ENCODE measurements at places on chromosomes 12 and 14. TPM values are rescaled to one million over a fixed set of nuclear protein-coding genes. Genes with fewer than 3 reads are reported as not detected.
A peak's percentile ranks its signal among the peaks of the same experiment; 100 is the strongest.

GRCh38 chr14:22900081-22900799 lies 17.2 kb downstream of the REM2 start:
- DNase-seq = peak; percentile 65

GRCh38 chr14:71932229-71932981 lies at the start of gene RGS6:
TSS of gene RGS6 (plus strand) at chr14:71932429.
- DNase-seq = peak; percentile 48

GRCh38 chr12:75170640-75171185 lies 38.9 kb downstream of the KCNC2 start:
- DNase-seq = no peak

GRCh38 chr12:53938326-53939140 lies at the start of gene HOXC13:
TSS of gene HOXC13 (plus strand) at chr12:53938831. CDS start at chr12:53938907, 76 bp downstream.
- DNase-seq = peak; percentile 85

DNA sequence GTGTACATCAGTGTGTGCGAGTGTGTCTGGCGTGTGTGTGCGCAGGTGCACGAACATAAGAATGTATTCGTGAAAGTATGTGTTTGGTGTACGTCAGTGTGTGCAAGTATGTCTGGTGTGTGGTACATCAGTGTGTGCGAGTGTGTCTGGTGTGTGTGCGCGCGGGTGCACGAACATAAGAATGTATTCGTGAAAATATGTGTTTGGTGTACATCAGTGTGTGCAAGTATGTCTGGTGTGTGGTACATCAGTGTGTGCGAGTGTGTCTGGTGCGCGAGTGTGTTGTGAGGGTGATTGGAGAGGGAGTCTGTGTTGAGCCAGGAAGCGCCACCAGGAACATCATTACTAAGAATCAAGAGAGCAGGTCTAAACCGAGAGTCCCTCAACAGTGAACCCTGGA lies 143.8 kb downstream of the BCL11B start:
- DNase-seq = no peak

GRCh38 chr14:68254669-68255527 lies 435.3 kb downstream of the RAD51B start:
- no peak for DNase-seq

The RARG gene
- 27.8 TPM for total RNA-seq

DNA sequence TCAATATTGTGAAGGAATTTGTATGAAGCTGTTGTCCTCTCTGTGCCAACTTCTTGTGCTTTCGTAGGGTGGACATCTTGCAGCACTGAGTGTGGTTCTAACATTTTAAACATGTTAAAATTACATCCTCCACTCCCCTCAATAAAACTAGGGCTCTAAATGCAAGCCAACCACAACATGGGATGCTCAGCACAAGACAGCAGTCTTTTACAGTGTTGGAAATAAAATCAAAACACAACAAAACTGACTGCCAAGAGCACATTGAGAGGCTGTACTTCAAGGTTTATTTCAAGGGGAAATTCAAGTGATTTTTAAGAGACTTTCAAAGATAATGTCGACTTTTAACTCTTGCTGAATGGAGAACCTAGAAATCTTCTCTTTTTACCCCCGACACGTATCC lies 396.9 kb downstream of the TMTC2 start:
- no peak for DNase-seq

The SLC7A8 gene
- total RNA-seq = 74.0 TPM

DNA sequence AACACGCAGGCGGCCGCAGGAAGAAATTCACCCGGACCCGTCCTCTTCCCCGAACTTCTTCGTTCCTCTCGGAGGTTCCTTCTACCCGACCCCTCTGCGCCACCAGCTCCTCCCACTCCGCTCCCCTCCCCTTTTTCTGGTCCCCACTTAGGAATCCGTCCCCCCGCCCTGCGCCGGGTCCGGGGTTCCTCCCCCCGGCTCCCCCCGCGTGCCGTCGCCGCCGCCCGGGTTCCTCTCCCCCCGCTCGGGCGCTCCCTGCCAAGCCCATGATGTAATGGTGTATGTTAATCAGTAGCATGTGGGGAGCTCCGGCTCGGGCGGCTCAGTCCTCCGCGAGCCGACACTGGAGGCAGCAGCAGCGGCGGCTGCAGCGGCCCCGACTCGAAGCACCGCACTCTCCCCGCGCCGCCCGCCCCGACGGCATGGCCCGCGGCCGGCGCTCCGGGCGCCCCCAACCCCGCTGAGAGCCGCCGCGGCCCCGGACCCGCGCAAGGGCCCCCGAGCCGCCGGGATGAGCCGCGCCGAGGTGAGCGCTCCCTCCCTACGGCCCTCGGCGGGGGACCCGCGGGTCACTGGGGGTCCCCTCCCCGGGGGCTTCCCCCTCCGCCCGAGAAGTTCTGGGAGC lies 1.0 kb upstream of the SAMD4A start:
- DNase-seq = peak; percentile 93

DNA sequence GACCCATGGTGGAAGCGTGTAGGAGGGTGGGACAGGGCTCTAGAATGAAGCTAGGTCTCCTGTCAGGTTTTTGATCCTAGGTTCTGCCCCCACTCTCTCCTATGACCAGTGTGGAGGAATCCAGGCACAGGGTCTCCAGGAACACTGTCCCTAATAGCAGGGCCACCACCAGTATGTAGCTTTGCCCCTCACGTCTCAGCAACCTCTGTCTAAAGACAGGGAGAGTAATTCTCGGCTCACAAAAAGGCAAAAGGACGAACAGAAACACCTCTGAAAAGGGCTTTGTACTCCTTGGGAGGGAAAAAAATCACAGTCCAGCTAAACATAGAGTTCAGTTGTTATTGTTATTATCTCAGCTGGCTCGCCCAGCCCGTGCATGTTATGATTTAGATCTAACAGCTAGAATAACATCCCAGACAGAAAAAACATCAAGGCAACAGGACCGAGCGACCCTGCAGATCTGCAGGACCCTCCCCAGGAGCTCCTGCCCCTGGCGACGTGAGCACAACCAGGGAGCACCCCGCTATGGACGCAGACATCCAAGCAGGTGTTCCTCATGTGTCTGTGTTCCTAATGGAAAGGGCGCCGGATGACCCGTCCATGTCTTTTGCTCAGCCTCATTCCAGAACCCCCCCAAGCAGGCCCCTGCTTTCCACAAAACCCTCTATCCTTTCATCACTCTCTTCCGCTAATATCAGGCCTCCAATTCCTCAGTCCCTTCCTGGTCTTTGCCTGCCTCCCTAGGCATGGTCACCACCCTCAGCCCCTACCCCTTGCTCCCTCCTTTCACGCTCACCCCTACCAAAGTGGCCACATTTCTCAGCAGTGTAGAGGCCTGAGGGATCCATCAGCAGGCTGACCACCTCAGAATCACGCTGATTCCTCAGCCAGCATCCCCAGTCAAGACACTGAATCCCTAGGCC lies 14.2 kb upstream of the SLC6A12 start:
- no peak for DNase-seq

GRCh38 chr12:9340422-9341259 lies 132.4 kb upstream of the PZP start:
- peak; percentile 67 for DNase-seq

The EIF2S3B gene
- 1.8 TPM for total RNA-seq

GRCh38 chr12:66767536-66767935 lies 88.7 kb upstream of the GRIP1 start:
- no peak for DNase-seq

The PLEK2 gene
- total RNA-seq = 4.9 TPM

DNA sequence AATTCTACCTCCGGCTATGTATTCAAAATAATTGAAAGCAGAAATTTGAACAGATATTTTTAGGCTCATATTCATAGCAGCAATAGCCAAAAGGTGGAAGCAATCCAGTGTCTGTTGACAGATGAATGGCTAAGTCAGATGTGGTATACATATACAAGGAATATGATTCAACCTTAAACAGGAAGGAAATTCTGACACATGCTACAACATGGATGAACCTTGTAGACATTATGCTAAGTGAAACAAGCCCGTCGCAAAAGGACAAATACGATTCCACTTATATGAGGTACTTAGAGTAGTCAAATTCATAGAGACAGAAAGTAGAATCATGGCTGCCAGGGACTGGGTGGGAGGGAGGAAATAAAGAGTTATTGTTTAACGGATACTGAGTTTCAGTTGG lies 331.6 kb downstream of the PCNX1 start:
- no peak for DNase-seq

DNA sequence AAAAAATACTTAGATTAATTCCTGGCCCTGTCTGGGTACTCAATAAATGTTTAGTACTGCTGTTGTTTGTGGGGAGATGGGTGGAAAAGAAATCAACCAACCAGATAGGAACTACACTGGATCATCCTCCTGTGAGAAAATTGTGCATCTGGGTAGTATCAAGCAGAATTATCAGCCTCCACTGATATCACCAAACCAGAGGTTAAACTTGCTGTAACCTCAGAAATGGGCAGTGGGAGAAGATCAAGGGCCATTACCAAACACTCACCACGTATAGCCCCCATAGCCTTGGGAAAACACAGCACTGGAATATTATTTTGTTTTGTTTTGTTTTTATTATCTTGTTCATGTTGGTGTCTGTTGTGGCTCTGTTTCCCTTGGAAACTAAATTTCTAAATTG lies 19.7 kb downstream of the VEZT start:
- DNase-seq = no peak

The RPGRIP1 gene
- 0.65 TPM for total RNA-seq

DNA sequence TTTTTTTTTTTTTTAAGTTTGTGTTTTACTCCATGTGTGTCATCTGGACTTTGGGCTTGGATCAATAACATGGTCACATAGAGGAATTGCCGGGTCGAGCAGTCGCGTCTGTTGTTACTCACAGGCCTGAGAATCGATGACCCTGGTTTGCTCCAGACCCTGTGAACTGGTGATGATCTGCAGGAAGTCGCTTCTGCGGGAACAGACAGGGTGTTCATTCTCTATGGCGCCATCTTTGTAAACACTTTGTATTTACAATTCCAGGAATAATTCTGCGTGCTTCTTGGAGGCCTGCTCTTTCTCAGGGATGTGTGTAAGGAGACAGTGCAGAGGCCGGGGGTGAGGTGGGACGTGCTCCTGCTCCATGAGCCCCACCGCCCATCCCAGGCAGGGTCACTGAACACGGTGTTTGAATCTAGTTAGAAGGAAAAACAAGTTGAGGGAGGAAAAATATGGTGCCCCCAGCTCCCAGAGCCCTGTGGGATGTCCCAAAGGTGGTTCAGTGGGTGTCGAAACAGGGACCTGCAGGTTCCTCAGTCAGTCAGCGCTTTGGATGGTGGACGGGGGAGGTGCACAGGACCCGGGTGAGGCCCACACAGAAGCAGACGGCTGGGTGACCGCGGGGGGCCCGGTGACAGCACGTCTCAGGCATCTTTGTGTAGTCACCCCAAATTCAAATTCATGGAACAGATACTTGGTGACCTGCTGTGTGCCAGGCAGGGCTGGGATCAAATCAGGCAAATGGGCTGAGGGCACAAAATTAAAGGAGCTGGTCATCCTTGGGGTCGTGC lies 58.8 kb downstream of the ADGRD1 start:
- no peak for DNase-seq

The TNFAIP2 gene
- total RNA-seq = 192 TPM

The KCNMB4 gene
- 6.0 TPM for total RNA-seq

The PTCSC3 gene
- 0.64 TPM for total RNA-seq

The KRT80 gene
- 15.5 TPM for total RNA-seq

GRCh38 chr14:65783576-65783975 lies 371.0 kb downstream of the FUT8 start:
- no peak for DNase-seq

The CCDC196 gene
- total RNA-seq = not detected

DNA sequence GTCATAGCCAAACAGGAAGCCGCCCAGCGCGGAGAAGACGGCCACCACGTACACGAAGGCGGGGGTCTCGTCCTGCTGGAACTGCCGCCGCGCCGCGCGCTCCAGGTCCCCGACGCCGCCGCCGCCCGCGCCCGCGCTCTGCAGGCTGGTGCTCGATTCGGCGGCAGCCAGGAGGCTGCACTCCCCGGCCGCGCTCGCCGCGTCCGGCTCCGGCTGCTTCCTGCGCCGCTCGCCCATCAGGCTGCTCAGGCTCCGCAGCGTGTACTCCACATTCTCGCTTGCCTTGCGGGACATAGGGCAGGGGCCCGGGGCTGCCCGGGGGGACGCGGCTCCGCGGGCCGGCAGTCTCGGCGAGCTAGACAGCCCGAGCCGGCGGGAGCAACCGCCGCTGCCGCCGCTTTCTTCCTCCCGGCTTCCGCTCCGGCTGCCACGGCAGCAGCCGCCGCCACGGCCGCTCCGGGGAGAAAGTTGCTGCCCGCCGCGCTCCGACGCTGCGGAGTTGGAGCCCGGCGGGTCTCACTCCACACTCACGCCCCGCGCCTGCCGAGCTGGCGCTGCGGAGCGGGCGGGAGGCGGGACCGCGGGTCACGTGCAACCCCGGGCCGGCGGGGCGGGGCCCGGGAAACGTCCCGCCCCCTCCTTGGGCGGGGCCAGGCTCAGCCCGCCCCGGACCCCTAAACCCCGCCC lies at the start of gene SLC2A13:
Gene SLC2A13 (minus strand): TSS at position 567 of the 687 bp plus-strand sequence. CDS start 273 bp downstream, at position 294.
- peak; percentile 71 for DNase-seq

- no peak for DNase-seq
Measured at GRCh38 chr12:119728444-119728745, 60.5 kb downstream of the PRKAB1 start.

- peak; percentile 4 for DNase-seq
Measured at GRCh38 chr12:98296462-98297079, 218.8 kb upstream of the TMPO start.

- no peak for DNase-seq
Measured at GRCh38 chr12:15662983-15663659, 126.1 kb downstream of the EPS8 start.

The CMAS gene
- total RNA-seq = 25.9 TPM

DNA sequence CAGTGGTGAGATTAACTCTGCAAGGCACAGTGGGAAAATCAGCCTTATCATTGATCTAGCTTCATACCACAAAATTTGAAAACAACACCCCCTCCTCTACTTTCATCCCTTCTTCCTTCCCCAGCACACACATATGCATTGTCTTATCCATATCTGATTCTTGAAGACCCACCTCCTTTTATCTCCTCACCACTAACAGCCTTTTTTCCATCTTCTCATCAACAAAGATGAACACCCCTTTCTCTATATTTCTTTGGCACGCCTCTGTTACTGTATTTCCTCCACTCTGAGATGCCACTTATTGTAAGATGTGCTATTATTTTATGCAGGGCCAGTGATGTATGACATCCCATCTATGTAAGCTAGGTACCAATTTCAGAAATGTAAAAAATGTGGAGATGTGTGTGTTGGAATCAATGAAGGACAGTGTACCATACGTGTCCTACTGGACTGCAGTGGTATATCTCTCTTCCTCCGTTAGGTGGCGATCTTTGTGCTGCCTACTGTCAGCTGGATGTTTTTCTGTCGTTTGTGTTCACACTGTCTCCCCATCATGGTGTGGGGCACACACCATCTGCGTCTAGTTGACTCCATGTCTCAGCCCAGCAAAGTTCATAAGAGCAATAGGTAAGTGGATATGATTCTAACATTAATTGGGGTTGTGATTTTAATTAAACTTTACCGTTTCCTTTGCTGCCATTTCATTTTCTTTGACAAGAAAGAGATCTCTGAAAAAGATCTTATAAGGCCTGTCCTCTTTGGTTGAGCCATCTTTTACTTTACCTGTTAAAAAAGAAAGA lies 24.0 kb downstream of the CCDC38 start:
- DNase-seq = peak; percentile 54

DNA sequence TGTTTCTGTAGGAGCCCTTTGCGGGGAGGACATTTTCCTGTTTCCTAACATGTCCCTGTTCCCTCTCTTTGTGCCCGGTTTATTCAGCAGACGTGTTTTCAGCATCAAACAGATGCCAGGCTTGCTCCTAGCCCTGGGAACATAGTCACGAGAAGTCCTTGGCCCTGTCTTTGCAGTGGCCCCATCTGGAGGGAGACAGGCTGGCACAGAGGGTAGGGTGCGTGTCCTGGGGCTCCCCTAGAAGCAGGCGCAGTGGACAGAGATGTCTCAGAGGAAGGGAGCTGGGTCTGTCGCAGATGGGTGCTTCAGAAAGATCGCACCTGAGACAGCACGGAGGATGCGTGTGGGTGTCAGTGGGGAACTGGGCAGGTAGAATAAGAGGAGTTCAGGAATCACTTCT lies 75.0 kb upstream of the DYNC1H1 start:
- no peak for DNase-seq

The PRIMA1 gene
- 0.40 TPM for total RNA-seq

The ACSM4 gene
- total RNA-seq = not detected

Measured in lung (tissue), 17 donors.